Stimulated activated CD4-positive, alpha-beta T cell treated with anti-CD3 and anti-CD28 coated beads, Interleukin-15, amount 100 ng/mL, for 1 hour (primary cell): ENCODE measurements at places on chromosomes 2 and 18.

DNA sequence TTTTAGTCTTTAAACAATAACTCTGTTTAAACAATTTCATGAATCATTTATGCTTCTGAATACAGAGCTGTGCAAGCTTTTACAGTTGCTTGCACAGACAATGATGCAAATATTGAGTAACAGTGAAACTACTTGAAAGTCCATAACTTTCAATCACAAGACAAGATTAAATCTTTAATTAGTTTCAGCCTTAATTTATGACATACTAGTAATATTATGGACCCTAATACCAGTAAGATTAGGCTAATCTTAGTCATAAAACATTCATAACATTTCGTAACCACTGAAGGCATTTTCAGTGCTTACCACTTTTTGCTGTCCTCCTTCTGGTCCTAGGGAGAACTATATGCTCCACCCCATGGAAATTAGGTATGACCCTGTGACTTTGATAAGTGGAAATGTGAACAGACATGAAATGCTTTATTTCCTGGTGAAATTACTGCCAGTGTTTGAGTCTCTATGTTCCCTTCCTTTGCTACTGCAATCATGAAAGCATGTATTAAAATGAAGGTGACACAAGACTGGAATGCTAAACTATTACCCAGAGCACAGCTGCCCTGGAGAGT is 1.8 kb upstream of the COBLL1 start:
- DNase-seq, result no peak

DNA sequence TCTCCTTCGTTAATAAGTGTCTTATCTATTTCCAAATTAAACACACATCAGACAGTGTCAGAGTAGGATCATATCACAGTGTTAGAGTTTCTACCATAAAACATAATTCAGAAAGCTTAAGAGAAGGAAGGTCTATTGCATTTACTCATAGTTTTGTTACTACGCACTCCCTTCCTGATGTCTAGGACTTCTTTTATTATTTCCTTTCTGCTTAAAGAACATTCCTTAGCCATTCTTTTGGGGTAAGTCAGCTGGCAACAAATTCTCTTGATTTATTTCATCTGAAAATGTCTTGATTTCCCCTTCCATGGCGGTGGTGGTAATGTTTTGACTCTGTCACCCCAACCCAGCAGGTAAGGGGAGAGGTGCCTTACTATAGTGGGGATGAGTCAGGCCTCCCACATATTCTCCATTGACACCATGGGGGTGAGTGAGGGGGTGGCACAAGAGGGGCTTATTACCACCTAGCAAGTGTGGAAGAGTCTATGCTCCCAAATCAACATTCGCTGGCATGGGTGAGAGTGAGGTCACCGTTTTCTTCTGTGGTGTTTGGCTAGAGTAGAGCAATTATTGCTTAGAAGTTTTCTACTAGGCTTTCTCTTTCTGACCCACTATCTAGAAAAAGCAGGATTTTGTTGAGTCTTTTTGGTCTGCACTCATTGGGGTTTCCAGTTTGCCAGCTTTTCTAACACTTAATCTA is 29.9 kb downstream of the ABCB11 start:
- DNase-seq, result no peak

DNA sequence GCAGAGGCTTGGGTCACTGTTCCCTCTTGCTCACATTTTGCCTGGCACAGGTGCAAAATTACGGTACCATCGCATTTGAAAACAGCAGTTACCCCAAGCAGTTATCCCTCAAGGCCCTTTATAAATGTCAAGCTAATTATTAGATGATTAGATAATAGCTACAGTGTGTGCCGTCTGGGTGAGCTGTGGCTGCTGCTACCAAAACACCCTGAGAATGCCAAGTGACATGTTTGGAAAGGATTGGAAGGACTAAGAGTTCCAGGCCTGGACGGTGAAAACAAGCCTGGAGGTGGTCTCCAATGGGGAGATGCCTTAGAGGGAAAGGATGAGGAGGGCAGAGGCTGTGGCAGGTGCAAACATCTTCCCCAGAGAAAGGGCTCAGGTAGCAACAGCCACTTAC is 120.6 kb downstream of the CAPN13 start:
- no peak for DNase-seq

- no peak for DNase-seq
Measured at GRCh38 chr2:128287780-128288735, 30.6 kb downstream of the HS6ST1 start.

GRCh38 chr2:195612611-195613495 is 44.2 kb upstream of the SLC39A10 start:
- DNase-seq, result no peak

DNA sequence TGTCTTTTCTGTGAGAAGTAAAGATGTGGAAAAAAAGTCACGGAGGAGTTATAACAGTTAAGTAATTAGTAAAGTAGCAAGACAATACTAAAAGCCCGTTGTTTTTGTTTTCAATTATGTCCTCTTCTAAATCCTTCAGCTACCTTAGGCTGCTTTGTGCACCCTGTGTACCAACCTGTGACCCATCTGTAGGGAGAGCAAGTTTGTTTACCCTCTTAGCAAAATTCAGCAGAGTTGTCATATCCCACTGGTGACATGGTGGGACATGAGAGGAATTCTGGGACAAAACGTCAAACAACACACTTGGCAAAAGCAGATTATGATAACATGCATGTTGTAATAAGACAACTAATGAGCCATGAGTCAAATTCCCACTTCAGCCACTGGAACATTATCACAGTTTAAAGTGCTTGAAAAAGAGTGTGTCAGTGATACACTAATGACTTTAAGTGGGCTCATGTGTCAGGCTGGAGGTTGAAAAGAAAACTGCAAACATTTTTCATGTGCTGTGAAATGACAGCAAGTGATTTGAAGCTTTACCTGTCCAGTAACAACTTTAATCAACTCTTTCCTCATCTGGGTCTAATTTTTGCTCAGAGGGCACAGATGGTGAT is 392.8 kb upstream of the ACVR2A start:
- no peak for DNase-seq

DNA sequence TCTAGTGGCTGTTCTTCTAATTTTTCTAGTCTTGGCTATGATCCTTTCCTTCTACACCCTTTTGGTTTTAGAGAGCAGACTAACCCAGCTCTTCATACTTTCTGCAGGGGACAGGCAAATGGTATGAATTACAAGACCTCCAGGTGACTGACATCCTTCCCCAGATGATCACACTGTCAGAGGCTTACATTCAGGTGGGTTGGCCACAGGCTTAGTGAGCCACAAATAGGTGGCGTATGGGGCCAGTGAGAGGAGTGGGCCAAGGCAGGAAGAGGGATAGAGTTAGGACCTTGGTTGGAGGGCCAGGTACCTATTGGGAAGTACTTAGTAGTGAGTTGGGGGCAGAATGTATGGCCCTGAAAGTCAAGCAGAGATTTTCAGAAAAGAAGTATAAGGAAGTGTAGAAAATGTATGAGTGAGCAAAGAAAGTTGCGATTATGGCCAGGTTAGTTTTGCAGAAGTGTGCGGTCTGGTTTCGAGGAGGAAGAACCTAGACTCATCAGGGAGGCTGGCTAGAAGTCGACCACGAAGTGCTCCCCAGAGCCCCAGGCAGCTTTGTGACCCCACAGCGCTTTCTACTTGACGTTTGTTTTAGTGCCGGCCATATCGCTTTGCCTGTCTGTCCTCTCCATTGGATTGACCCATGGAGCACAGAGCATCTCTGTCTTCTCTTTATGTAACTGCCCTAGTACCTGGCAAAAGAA is 20.0 kb downstream of the SFTPB start:
- no peak for DNase-seq

DNA sequence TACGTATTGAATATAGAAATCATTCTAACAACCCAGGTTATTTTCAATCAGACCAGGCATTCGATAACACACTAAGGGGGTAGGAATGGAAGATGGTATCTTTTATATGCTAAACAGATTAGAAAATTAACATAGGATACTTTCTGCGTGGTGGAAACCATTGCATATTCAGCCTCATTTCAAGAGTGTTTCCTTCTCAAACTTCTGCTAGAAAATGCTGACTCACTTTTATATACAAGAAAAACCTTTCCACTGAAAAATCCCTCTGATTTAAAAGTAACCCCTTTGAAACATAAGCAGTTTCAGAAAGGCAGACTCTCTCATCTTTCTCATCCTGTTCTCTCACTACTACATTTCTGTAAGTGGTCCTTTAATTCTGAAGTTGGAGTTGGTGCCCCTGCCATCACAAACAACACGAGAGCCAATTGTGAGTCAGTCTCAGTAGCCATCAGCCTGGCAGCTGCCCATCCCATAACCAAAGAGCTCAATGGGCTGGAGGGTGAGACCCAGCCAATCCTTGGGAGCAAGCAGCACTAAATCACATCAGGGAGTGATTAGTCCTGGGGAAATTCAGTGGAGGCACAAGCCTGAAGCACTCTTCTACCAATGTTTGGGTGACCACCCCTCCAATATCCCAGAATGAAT is 343.1 kb downstream of the CELF4 start:
- DNase-seq, result no peak

- no peak for DNase-seq
Measured at GRCh38 chr2:221465776-221466175, 106.3 kb downstream of the EPHA4 start.

GRCh38 chr18:59954755-59955156 is 55.0 kb downstream of the PMAIP1 start:
- DNase-seq, result no peak

- DNase-seq, result no peak
Measured at GRCh38 chr2:28367667-28368356, 24.8 kb upstream of the FOSL2 start.

DNA sequence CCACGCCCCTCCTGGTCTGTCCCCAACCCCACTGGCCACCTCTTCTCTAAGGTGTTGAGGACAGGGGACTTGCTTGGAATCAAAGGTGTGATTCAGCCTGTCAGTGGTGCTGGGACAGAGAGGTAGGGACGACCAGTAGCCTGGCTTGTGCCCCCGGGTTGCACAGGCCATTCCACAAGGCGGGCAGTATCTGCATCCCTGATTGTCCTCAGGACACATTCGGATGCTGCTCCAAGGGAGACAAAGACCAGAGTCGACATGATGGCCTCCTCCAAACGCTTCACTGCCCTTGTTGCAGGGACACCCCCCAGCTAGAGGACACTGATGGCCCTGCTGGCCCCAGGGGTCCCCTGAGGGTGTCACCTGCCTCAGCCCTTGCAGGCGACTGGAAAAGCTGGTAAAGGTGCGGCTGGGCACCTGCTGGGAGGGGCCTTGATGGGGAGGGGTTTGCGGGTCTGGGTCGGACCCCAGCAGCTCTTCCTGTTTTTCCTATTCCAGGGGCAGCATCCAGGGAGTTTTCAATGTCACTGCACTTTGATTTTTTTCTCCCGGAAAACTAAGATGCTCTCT is 98.0 kb downstream of the PTGR3 start:
- no peak for DNase-seq

GRCh38 chr2:137942833-137943677 is 21.2 kb upstream of the HNMT start:
- DNase-seq, result no peak

DNA sequence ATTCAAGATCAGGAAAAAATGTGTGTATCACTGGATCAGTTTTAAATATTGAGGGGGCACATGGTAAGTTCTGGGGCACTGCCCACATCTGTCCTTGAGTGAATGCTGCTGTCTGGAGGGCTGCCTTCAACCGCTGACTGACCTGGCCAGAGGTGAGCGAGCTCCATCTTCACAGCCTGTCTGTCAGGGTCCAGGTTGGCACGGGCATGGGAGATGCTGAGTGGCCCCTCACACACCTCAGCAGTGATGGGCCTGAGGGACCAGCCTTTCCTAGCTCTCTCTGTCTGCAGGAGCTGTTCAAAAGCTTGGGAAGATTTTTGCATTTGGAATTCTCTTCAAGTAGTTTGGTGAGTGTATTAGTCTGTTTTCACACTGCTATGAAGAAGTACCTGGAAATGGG is 114.8 kb upstream of the ALKAL2 start:
- no peak for DNase-seq

GRCh38 chr18:48167897-48168253 is 237.4 kb upstream of the SMAD2 start:
- DNase-seq, result no peak

GRCh38 chr2:26605195-26605998 is 35.8 kb downstream of the CIB4 start:
- DNase-seq, result no peak

GRCh38 chr2:240396623-240397541 is 38.6 kb upstream of the GPC1 start:
- no peak for DNase-seq

DNA sequence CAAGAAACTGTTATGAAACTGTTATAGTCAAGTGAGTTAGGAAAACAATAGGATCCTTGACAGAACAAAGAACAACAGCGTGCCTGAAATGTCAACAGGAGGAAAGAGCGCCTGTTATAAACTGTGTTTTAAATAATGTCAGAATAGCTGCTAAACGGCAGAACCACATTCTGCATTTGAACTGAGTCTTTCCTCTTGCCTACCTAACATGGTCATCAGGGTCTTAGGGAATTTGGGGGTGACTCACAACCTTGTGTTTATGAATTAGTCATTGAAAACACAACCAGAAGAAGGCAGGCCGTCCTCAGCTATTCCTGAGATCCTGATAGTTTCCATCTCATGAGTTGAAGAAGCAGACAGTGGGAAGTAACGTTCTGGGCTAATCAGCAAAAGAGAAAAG is 222.0 kb upstream of the FN1 start:
- no peak for DNase-seq

GRCh38 chr2:233929352-233930022 is 12.3 kb downstream of the TRPM8 start:
- DNase-seq, result no peak
